ENCODE measurements at places on chromosomes 16 and 17. TPM values are rescaled to one million over a fixed set of nuclear protein-coding genes. Genes with fewer than 3 reads are reported as not detected.

DNA sequence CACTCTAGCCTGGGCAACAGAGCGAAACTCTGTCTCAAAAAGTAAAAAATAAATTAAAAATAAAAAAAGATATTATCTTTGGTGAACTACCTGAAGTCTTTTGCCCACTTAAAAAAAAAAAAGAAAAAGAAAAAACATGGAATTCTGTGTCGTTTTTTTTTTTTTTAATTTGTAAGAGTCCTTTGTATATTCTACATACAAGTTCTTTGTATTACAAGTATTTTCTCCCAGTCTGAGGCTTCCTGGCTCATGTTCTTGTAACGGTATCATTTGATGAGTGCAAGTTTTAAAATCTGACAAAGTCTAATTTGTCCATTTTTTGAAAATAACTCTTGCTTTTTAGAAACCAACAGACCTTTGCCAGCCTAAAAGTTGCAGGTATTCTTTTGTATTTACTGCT, 12.2 kb upstream of the CBX2 start:
- no peak overlapping the region for H3K27ac ChIP-seq
- no peak overlapping the region for H3K4me3 ChIP-seq
- DNase-seq, result no peak
- H3K36me3 ChIP-seq, result no peaks in the 10 kb centered on the region

DNA sequence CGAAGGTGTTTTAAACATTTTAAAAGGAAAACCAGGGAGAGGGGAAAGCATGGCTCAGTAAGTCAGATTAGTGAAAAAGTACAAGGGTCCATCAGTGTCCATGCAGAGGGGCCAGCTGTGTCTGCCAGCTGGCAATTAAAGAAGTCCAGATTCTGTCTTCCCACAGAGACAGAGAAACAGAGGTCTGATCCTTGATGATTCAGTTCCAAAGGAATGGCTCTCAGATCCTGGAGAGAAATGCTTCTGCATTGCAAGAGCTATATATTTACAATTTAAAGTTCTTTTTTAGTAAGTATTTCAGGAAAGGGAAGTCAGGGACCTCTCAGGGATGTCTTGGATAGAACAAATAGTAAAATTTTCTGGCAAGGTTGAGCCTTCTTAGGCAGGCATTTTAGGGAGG, 56.2 kb downstream of the HSD17B2 start:
- H3K27ac ChIP-seq, result no peak overlapping the region
- H3K27me3 ChIP-seq, result no peaks in the 10 kb centered on the region
- no peaks in the 10 kb centered on the region for H3K4me1 ChIP-seq
- DNase-seq, result no peak

GRCh38 chr16:10625595-10626357, 45.4 kb upstream of the EMP2 start:
- H3K4me1 ChIP-seq, result no peaks in the 10 kb centered on the region
- no peak overlapping the region for H3K27ac ChIP-seq
- no peak for DNase-seq
- H3K27me3 ChIP-seq, result no peaks in the 10 kb centered on the region
- H3K4me3 ChIP-seq, result no peak overlapping the region
- H3K36me3 ChIP-seq, result no peaks in the 10 kb centered on the region

- no peaks in the 10 kb centered on the region for H3K36me3 ChIP-seq
- no peak overlapping the region for H3K27ac ChIP-seq
- H3K4me1 ChIP-seq, result peaks cover 81% of the 10 kb centered on the region
- H3K4me3 ChIP-seq, result no peak overlapping the region
These were observed 56.3 kb downstream of the PITPNC1 start for GRCh38 chr17:67433248-67433924.

The FBXL20 gene
- total RNA-seq, result 20.9 TPM

- no peaks in the 10 kb centered on the region for H3K36me3 ChIP-seq
- no peak overlapping the region for H3K4me3 ChIP-seq
- H3K4me1 ChIP-seq, result no peaks in the 10 kb centered on the region
- no peak for DNase-seq
These were observed 151.8 kb upstream of the KCNJ18 start for GRCh38 chr17:21540502-21540901.

DNA sequence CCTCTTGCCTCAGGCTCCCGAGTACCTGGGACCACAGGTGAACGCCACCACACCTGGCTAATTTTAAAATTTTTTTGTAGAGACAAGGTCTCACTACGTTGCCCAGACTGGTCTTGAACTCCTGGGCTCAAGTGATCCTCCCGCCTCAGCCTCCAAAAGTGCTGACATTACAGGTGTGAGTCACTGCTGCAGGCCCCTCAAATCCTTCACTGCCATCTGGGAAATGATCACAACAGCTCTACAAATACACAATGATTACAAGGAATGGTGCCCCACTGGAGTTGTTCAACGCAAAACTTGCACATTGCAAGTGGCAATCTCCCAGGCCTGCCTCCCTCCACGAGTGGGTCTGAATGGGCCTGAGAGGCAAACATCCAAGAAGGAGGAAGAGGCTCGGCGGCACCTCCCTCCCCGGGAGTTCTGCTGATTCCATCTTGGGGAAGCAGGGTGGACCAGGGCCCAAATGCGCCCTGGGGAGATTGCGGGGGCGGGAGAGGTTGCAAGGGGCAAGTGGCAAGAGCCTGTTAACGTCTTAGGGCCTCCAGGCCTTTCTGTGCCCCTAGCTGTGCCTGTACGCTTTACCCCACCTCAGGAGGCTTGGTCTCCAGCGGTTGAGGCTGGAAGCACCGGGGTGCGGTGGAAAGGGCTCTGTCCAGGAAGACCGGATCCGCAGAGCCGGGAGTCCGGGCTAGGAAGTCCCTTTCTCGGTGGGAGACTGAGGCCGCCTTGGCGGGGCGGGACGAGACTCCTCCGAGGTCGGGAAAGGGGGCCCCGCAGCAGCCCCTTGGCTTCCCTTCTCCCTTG, 656 bp upstream of the IGFBP4 start:
- peaks cover 29% of the 10 kb centered on the region for H3K4me1 ChIP-seq
- H3K27me3 ChIP-seq, result no peaks in the 10 kb centered on the region
- H3K4me3 ChIP-seq, result no peak overlapping the region
- no peaks in the 10 kb centered on the region for H3K36me3 ChIP-seq
- peak overlapping the region; percentile 6 for H3K27ac ChIP-seq
- DNase-seq, result no peak

DNA sequence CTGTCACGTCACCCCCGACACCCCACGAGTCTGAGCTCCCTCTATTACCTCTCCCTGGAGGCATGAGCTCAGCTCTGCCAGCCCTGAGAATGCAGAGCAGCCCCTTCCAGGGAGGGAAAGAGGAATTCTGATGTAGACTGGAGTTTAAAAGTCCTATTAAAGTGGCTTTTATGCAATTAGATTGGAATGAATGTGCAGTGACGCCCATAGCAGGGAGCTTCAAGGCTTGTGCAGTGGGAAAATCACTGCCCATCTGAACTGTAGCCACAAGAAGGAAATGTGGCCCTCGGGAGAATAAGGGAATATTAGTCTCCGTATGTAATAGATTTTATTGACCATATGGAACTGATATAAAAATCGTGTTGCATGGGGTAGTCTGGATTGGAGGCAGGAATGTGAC, 66.9 kb downstream of the ZNF423 start:
- no peaks in the 10 kb centered on the region for H3K36me3 ChIP-seq
- DNase-seq, result no peak
- H3K4me1 ChIP-seq, result no peaks in the 10 kb centered on the region
- no peak overlapping the region for H3K4me3 ChIP-seq
- no peak overlapping the region for H3K27ac ChIP-seq

GRCh38 chr16:2689968-2690801, 7.9 kb downstream of the KCTD5 start:
- H3K36me3 ChIP-seq, result no peaks in the 10 kb centered on the region
- H3K4me3 ChIP-seq, result no peak overlapping the region
- no peak for DNase-seq
- no peak overlapping the region for H3K27ac ChIP-seq

The KRT39 gene
- total RNA-seq, result not detected

GRCh38 chr17:69402052-69402451, 12.4 kb upstream of the MAP2K6 start:
- no peak for DNase-seq
- no peaks in the 10 kb centered on the region for H3K36me3 ChIP-seq
- no peak overlapping the region for H3K4me3 ChIP-seq

The FBXO39 gene
- not detected for total RNA-seq

DNA sequence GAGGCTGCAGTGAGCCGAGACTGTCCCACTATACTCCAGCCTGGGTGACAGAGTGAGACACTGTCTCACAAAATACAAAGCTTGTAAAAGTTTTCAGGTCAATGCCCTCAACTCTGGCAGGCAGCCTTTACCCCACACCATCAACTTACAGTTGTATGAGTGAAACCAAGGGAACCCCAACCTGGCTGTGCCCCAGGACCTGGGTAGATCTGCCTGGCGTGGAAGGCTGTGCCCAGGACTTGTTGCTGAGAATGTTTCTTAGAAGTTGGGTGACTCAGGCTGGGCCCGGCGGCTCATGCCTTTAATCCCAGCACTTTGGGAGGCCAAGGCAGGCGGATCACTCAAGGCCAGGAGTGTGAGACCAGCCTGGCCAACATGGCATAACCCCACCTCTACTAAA, 7.8 kb downstream of the CES3 start:
- no peak for DNase-seq
- no peaks in the 10 kb centered on the region for H3K36me3 ChIP-seq
- H3K27me3 ChIP-seq, result no peaks in the 10 kb centered on the region
- H3K4me3 ChIP-seq, result no peak overlapping the region
- no peaks in the 10 kb centered on the region for H3K4me1 ChIP-seq

DNA sequence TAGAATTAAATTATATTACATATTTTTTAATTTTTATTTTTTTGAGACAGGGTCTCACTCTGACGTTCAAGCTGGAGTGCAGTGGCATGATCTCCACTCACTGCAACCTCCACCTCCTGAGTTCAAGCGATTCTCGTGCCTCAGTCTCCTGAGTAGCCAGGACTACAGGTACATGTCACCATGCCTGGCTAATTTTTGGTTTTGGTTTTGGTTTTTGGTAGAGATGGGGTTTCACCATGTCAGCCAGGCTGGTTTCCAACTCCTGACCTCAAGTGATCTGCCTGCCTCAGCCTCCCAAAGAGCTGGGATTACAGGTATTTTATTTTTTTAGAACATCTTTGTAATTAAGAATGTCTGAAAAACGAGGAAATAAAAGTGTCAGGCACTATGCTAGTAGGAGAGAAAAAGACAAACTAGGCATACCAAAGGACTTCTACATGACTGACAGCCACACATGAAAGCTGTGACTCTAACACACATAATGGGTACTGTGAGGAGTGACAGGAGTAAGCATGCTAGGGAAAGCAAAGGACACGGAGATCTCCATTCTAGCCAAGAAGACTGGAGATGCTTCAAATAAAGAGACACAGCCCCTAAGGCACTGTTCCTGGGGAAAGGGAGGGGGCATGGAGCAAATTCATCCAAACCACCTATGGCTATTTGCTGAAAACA, 7.3 kb downstream of the GNA13 start:
- peak overlapping the region; percentile 1 for H3K27ac ChIP-seq
- H3K36me3 ChIP-seq, result peaks cover 36% of the 10 kb centered on the region
- peaks cover 57% of the 10 kb centered on the region for H3K4me1 ChIP-seq

Measured in CD8-positive, alpha-beta memory T cell (primary cell).